ENCODE measurements at places on chromosomes 13 and 19.
A peak's percentile ranks its signal among the peaks of the same experiment; 100 is the strongest.

GRCh38 chr13:74074723-74075122, 59.5 kb downstream of the KLF12 start:
- DNase-seq: no peak

- no peak for DNase-seq
Observed at GRCh38 chr19:31674503-31675192, 325.4 kb upstream of the TSHZ3 start.

DNA sequence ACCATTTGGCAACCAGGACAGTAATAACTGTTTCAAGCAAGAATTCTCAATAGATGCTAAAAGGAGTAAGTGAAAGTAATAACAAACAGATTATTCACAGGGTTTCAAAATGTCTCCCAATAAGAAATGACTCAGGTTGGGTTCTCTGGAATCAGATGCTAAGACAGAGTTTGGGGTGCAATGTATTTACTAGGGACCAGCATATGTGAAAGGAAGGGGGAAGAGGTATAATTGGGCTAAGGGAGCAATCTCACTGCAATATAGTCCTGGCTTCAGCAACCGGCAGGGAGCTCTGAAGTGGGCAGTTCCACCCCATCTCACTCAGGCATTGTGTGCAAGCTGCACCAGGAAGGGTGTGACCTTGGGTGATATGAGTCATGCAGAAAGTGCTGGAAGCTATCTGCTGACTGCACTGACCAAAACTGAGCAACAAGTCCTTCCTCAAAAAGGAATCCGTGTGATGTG, 23.4 kb downstream of the ZDHHC20 start:
- DNase-seq: peak; percentile 12

DNA sequence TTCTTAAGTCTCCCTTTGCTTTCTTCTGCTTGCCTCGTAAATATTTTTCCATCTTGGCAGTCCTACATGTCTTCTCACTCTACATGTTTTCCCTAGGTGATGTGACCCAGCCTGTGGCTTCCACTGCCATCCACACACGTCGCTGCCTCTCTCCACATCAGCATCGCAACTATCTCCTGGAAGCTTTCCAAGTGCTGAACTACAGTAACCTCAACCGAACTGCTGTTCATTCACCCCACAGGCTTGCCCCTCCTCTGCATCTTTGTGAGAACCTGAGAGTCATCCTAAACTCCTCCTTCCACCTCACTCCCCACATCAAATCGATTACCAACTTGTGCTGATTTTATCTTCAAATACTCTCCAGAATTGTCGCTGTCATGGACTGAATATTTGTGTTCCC, 41.2 kb upstream of the USPL1 start:
- DNase-seq: no peak

DNA sequence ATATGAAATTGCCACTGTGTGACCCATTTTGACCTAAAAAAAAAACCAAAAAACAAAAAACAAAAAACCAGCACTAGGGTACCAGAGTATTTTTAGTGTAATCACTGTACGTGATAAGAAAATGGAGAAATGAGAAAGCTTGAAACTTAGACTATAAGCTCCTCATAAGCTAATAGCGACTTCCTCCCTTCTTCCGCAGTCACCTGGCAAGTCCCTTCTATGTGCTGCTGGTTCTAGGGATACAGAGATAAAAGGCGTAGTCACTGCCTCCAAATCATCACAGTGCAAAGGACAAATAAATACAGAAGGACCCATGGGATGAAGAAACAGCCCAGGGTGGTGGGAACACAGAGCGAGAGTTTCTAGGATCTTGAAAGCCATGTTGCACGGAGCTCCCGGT, 190.3 kb downstream of the TM9SF2 start:
- DNase-seq: no peak

DNA sequence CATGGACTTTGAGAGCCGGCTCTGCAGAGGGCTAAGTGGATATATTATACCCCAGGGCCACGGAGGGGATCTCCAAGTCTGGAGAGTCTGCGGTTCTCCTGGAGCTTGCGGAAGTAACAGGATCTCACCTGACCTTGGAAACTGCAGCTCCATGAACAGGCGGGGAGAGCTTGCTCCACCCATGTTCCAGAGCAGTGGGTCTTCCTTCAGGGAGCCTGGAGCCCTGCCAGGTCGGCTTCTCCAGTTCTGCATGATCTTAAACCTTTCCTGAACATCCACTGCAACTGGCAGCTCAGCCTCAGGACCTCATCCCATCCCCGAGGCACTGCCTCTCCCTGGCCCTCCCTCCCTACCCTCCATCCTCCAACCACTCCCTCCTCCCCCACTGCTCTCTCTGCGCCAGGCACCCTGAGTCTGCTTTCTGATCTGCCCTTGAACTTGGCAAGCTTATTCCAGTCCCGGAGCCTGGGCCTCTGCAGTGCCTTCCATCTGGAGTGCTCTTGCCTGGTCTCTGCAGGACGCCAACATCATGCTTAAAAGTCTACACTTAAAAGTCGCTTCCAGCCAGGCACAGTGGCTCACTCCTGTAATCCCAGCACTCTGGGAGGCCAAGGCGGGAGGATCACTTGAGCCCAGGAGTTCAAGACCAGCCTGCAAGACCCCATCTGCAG, 13.2 kb downstream of the ATCAY start:
- no peak for DNase-seq

- peak; percentile 87 for DNase-seq
Observed at GRCh38 chr19:6610934-6611852, 20.2 kb upstream of the CD70 start.

- DNase-seq: no peak
Observed at GRCh38 chr13:31793246-31793645, 53.9 kb downstream of the RXFP2 start.

GRCh38 chr13:55013051-55013450, 1984.4 kb downstream of the OLFM4 start:
- no peak for DNase-seq

DNA sequence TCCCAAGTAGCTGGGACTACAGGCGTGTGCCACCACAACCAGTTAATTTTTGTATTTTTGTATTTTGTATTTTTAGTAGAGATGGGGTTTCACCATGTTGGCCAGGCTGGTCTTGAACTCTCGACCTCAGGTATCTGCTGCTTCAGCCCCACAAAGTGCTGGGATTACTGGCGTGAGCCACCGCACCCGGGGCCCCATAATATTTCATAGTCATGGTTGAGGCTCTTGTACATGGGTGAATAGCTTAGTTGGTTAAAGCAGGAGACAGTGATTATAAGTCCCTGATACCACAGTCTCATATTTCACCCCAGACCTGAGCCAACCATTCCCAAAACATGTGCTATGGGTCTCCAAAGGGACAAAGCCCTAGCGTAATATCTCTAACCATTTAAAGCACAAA, 26.1 kb downstream of the MBNL2 start:
- DNase-seq: no peak

Measured in RKO (cell line).